ENCODE measurements at places on chromosomes 3 and 15.
A peak's percentile ranks its signal among the peaks of the same experiment; 100 is the strongest.

DNA sequence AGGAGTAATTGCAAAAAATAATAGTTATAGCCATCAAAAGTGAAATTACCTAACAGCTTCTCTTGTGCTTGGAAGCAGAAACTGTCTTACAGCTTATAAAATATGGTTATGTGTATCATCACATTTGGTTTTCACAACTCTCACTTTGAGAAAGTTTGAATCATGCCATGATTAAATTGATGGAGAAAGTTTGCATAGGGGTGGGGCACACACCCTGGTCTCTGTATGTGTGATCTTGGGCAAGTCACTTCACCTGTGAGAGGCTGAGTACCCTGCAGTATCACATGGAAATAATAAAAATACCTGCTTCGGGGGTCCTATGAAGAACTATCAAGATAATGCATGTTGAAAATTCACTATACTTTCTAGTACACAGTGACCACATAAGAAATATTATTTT is 471.4 kb downstream of the RAP2B start:
- DNase-seq, result no peak

- DNase-seq, result no peak
Measured at GRCh38 chr3:118960876-118961450, 73.7 kb downstream of the IGSF11 start.

GRCh38 chr15:33126559-33127290 is 67.8 kb downstream of the FMN1 start:
- peak; percentile 43 for DNase-seq

- no peak for DNase-seq
Measured at GRCh38 chr15:92155934-92156333, 237.7 kb upstream of the ST8SIA2 start.

- DNase-seq, result no peak
Measured at GRCh38 chr15:101435761-101436160, 53.7 kb downstream of the PCSK6 start.

- no peak for DNase-seq
Measured at GRCh38 chr15:92925454-92925853, 25.3 kb downstream of the CHD2 start.

GRCh38 chr3:45906681-45907407 is 20.5 kb downstream of the CCR9 start:
- no peak for DNase-seq

GRCh38 chr3:39989746-39990145 is 180.3 kb downstream of the MYRIP start:
- DNase-seq, result no peak

DNA sequence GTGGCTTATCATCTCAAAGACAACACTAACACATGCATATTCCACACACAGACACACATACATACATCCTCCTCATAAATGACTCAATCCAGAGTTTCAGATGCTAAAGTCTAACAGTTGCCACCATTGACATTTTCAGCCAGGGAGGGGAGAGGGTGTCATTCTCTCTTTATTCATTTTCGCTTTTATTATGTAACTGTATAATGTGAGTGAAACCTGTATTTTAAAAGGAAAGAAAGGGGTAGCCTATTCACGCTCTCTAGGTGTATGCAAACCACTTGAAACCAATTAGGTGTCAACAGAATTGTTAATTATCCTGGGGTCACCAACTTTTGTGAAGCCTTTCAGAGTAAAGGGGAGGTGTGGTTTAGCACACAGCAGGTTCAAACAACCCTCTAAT is 1282.9 kb downstream of the ROBO2 start:
- no peak for DNase-seq

DNA sequence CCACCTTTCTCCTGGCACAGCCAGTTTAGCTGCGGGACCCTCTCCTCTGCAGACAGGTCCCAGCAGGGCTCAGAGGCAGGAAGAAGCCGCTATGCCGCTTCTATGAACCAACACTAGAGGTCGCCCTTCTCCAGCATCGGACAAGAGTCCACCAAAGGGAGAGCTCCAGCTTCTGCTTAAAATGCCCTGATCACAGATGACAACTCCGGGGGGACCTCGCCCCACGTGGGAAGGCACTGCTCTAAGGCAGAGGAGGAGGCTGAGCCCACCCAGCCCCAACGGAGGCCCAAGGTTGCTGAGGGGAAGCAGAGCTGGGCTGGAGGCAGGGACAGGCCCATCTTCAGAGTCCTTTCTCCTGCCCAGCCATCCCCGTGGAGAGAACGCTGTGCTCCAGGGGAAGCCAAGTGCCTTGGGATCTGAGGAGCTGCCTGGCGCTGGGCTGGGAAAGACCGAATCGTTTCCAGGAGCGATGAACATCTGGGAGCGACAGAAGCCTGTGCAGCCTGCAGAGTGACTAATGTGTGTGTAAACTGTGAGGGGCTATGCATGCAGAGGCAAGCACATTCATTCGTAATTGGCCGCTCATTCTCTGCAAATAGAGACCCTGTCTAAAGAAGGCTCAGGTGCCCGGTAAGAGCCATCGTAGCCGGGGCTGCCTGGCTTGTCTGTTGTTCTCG is 43.5 kb upstream of the BDH1 start:
- DNase-seq, result peak; percentile 62

DNA sequence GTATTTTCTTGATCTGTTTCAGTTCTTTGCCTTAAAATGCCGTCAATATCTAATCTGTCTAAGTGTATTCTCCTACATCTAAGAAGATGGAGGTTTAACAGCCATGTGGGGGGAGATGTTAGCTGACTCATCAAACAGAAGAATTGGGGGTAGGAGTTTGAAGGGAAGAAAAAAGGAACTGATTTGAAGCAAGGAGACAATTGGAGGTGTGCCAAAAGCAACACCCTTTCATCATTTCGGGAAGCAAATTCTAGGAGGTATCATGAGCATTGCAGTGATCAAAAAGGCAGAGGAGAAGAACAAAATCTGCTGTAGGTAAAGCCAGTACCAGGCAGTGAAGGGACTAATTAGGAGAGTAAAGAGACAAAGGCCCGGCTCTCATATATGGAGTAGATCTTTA is 337.3 kb upstream of the TBC1D5 start:
- DNase-seq, result no peak

GRCh38 chr3:96007650-96008195 is 806.7 kb upstream of the EPHA6 start:
- no peak for DNase-seq

GRCh38 chr15:55868707-55869106 is 124.7 kb downstream of the NEDD4 start:
- no peak for DNase-seq

GRCh38 chr3:172170073-172170709 is 130.8 kb downstream of the FNDC3B start:
- DNase-seq, result no peak

- no peak for DNase-seq
Measured at GRCh38 chr15:83570756-83571155, 83.2 kb upstream of the ADAMTSL3 start.

DNA sequence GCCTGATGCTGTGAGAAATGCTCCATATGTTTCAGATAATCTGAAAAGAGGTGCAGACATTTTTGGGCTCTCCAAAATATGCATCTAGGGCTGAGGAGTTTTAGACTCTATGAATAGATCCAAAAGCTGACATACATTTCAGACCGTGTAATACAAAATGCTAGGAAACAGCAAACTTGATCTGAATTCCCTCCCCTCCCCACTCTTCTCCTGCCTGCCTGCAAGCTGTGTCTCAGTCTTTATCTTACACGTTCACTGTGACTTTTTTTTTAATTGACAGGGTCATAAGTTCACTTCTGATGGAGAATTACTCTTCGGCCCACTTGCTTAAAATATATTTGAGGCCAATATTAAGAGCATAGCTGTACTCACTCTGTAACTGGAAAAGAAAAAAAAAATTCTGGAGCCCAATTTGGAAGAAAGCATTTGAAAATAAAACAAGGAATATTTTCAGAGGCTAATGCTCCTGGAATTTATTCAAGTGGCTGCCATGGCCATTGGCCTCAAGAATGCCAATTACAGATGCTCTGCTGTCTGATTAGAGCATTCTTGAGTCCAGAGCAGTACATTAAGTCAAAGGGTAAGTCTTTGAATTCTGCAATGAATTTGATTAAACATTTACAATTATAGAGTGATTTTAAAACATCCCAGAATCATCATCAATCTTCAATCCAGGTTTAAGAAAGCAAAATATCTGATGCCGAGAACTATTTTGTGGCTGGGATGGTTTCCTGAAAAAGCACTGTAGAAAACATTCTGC is 146.2 kb upstream of the SEMA6D start:
- DNase-seq, result no peak

GRCh38 chr3:17500618-17501017 is 241.8 kb downstream of the TBC1D5 start:
- no peak for DNase-seq

DNA sequence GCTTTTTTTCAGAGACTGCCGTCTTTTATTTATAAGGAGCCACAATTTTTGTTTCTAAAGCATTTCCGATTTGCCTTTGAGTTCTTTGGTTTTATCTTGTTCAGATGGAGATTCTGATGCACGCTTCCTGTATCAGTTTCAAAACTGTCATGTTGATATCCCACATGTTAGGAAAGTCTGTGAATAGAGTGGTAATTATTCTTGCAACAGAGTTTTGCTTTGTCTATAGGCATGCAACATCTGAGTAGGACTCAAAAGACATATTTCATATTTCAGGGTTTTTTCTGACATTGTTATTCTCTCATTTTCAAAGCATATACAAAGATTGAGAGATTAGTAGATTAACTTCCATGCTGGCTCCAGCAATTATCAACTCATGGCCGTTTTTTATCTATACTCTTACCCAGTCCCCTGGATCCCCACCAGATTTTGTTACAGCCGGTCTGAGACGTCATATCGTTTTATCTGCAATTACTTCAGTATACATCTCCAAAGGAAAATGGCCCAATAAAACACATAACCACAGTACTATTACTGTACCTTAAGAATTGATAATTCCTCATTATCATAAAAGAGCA is 22.4 kb downstream of the PAQR5 start:
- DNase-seq, result no peak

GRCh38 chr3:56192001-56192400 is 276.3 kb downstream of the ERC2 start:
- no peak for DNase-seq

DNA sequence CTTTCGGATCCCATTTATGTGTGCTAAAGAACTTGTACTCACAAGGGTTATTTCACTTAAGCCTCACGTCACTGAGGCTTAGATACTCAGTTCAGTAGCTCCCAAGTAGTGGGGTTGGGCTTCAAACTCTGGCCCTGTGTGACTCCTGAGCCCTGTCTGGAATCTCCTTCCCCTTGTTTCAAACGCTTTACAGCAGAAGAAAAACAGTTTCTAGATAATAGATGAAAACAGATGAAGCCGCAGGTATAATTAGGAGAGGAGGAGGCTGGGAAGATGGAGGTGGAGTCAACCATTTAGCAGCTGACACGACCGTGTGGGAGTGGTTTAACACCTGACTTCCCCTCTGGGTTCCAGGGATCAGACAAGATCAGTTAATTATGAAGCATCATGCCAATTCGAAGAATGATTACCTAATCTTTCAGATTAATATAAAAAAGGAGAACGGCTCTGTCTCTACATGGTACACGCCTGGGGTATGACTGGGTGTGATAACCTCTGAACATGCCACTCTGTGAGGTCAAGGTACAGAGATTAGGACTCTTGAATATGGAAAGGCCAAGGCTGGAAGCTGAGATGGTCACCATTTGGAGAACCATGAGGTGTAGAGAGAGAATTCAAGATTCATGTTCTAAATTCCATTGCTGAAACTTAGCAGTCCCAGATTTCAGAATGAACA is 31.1 kb downstream of the TPM1 start:
- DNase-seq, result no peak

DNA sequence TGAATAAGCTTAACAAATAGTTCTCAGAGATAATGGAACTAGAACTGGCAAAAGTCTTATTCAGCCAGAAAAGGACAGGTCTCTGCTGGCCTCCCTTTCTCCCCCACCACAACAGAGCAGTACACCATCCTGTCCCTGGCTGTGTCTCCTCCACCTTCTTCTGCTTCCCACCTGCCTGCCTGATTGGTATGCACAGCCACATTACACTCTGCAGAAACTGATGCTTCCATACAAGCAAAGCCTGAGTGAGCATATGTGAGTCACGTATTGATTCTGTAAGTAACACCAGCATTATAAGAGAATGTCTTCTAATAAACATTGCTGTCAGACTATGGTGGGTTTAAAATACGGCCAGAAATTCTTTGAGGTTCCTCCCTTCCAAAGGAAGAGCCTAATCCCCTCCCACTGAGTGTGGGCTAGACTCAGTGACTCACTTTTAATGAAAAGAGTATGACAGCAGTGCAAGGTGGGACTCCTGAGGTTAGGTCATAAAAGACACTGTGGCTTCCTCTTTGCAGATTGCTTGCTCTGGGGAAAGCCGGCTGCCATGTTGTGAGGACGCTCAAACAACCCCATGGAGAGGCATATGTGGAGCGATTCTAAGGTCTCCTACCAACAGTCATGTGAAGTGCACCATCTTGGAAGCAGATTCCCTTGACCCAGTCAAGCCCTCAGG is 44.4 kb downstream of the ANXA2 start:
- DNase-seq, result no peak

GRCh38 chr3:37987315-37987697 is 3.3 kb upstream of the VILL start:
- no peak for DNase-seq

- DNase-seq, result peak; percentile 62
Measured at GRCh38 chr15:31200735-31201151, 99.2 kb upstream of the TRPM1 start.

DNA sequence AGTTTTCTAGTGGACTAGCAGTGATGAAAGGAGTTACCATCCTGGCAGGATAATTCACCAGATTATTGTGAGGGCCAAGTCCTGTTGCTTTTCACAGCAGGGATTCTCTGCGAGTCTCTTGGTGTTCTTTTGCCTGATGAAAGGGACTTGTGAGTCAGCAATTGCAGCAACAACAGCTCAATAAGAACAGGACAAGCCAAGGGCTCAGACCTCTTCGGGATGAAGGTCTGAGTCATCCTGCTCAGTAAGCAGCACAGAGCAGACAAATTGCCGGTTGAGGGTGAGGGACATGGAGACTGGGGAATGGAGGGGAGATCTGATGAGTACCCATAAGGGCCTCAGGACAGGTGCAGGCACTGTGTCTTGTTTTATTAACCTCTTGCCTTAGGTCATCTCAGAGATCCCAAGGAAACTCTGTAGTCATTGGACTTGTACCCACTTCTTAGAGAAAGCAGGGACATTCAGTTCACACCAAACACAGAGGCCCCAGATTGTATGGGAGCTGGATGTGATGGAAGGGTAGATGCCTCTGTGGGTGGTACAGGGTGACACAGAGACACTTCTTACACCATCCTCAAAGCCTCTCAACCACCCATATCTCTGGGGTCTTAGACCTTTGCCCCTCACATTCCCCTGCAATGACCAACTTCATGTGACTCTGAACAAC is 173.8 kb upstream of the TLE3 start:
- DNase-seq, result no peak

GRCh38 chr15:48677821-48678220 is 32.3 kb upstream of the FBN1 start:
- DNase-seq, result no peak

DNA sequence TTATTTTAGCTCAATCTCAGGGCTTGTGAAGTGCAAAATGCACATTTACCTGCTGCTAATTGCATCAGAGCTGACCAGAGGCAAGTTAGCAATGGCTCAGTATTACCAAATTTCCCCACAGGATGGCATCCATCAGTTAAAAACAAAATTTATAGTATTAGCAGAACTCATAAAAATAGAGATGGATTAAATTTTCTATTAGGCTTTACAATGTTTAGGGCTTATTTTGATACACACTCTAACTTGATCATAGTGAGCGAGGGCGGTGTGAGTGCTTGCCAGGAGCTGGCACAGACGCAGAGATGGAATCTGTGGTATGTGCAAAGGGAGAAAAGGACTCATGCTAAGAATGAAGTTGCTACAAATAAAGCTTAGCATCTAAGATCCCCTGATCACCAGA is 241.0 kb downstream of the NSUN3 start:
- no peak for DNase-seq

All from activated CD4-positive, alpha-beta T cell treated with anti-CD3 and anti-CD28 coated beads for 1 hour (primary cell).